ENCODE measurements at places on chromosomes 5 and 9.

GRCh38 chr9:71441266-71441665, 319.8 kb upstream of the TRPM3 start:
- no peak for DNase-seq

DNA sequence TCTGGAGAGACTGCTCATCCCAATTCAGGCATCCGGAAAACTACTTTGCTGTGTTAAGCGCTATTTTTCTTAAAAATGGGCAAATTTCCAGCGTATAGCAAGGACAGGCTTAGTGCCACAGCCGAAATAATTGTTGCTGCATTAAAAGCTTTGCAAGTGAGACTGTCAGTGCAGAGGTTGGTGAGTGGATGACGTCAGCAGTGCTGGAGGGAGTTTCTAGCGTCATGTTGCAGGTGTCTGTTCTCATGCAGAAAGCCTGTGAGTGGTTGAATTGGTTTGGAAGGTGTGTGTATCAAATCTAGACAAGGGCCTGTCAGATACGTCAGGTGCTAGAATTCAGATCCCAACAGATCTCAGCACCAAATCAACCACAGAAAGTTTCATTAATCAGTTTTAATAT, 204.4 kb downstream of the TRIO start:
- DNase-seq, result no peak

DNA sequence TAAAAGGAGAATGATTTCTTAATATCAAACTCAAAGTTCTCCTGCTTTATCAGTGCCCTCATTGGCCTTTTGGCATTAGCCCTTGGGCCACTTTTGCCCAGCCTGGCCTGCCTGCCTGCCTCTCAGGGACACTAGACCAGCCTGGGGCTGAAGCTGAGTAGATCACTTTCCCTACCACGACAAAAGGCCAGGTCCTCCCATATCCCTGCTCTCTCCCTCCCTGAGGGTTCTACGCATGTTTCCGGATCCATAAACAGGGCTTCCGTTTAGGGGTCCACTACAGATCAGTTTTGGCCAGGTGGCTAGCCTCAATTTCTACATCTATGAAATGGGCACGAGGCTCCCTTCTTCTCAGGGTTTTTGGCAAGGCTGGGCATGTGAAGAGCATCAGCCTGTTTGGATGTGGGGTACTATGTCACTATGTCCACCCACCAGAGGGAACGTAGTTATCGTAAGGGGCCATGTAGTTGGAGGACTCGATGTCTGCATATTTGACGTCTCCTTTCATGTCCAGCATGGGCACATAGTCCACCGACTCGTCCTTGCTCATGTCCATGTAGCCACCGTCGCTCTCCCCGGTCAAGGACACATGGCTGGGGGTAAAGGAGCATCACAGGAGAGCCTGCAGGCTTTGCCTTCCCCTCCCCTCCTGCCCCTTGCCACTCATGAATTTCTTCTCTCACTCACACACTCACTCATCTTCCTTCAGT, 34.0 kb downstream of the PDGFRB start:
- no peak for DNase-seq

DNA sequence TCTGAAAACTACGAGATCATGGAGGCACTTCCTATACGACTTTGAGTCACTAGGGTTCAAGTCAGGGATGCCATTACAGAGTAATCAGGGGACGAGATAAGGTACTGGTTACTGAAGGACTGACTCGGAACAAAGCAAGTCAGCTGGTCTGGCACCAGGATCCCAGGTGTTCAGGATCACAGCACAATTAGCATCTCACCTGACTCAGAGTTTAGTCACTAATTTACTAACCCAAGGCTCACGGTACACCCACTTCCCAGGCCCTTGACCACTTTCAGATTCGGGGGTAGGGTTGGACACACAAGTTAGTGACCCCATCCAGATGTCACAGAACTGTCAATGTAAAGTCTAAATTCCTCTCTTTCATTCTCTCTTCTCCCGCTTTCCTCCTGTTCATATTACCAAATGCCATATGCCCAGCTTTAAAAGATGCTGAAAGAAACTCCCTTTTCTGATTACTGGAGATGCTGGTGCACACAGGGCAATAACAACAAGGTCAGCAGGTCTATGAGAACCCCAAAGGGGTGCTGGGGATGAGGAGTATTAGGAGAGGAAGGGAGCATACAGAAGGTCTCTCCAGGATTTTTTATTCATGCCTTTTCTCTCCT, 657.8 kb downstream of the TLE1 start:
- no peak for DNase-seq

- DNase-seq, result no peak
Measured at GRCh38 chr5:83720836-83721537, at the start of gene HAPLN1. Gene HAPLN1, minus strand, starts transcription at chr5:83720855. Its CDS starts 47,332 bp downstream, at chr5:83673523.

DNA sequence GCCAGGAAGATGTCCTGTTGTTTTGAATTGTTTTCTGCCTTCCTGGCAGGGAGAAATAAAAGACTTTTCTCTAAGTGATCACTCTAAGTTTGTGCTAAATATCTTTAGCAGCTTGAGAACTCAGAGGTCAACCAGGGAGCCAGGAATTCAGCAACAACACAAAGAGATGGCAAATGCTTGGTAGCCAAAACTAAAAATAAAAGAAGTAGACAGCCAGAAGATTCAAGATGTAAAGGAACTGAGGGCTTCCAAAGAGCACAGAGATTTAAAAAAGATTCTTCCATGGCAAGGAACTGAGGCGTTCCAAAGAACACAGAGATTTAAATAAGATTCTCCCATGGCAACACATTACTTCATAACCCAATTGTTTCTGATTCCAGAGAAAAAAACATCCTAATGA, 9.6 kb downstream of the DNAH5 start:
- no peak for DNase-seq

DNA sequence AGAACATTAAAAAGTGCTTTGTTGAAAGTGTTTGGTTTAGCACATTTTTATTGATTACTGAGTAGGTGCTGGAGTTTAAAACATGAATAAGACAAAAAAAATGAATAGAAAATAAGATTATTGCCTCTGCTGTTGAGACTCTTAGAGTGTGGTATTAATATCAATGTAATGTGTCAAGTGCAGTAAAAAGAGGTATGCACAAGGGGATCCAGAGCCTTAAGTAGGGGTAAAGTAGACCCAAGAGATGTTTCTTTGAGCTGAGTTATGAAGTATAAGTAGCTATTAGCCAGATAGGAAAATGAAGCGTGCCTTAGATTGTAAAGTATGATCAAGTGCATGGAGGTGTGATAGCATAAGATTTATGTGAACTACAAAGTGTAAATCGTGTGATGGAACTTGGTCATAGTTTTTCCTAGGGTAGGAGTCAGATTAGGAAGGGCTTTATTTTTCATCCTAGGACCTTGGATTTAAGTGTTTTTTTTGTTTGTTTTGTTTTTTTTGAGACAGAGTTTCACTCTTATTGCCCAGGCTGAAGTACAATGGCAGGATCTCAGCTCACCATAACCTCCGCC, 45.2 kb downstream of the NSD1 start:
- no peak for DNase-seq

- no peak for DNase-seq
Measured at GRCh38 chr9:135962696-135963307, 1.6 kb upstream of the UBAC1 start.

GRCh38 chr5:86686046-86686445, 68.3 kb downstream of the COX7C start:
- no peak for DNase-seq

DNA sequence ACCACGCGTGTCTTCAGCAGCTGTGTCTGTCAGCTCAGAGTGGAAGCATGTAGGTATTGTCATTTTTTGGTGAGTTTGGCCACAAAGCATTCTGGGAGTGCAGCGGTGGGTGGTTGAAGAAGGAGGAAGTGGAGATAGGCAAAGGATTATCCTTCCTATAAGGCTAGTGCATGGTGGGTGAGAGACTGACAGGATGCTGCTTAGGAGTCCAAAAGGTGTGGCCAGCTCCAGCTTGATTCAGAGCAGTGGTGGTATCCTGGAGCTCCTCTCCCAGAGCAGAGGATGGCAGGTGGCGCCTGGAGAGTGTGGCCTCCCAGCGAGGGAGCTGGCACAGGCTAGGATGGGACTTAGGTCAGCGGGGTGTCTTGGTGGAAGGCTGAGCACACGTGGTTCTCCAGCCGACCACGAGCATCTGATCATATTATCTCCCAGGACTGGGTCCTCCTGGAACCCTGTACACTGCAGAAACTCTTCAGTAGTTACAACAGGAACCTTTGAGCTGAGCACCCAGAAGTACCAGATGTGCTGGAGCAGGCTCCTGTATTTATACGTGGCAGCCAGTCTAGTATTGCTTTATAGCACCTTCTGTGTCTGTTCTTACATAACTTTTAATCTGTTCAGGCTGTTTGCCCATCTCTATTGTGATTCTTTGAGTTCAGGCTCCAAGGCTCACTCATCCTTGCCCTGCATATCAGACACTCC, 29.6 kb downstream of the MAML1 start:
- no peak for DNase-seq

- DNase-seq, result no peak
Measured at GRCh38 chr9:123561046-123561445, 205.0 kb downstream of the CRB2 start.

- DNase-seq, result no peak
Measured at GRCh38 chr5:81519217-81519905, 125.4 kb upstream of the ACOT12 start.

DNA sequence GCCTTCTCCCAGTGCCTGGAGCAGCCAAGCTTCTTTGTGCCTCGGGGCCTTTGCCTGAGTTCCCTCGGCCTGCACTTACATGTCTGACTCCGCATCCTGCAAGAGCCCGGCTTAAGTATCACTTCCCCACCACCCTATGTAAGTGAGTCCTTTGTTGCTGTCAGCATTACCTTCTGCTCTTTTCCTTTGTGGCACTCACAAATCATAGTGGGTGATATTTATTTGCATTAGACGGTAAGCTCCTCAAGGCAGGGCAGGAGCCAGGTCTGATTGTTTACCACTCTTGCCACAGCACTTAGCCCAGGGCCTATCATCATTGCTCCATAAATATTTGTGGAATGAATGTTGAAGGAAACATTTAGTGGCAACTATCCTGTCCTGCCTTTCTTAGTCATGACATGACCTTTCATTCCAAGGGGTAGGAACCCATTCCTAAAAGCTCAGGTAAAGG, 4.8 kb downstream of the GM2A start:
- DNase-seq, result no peak

DNA sequence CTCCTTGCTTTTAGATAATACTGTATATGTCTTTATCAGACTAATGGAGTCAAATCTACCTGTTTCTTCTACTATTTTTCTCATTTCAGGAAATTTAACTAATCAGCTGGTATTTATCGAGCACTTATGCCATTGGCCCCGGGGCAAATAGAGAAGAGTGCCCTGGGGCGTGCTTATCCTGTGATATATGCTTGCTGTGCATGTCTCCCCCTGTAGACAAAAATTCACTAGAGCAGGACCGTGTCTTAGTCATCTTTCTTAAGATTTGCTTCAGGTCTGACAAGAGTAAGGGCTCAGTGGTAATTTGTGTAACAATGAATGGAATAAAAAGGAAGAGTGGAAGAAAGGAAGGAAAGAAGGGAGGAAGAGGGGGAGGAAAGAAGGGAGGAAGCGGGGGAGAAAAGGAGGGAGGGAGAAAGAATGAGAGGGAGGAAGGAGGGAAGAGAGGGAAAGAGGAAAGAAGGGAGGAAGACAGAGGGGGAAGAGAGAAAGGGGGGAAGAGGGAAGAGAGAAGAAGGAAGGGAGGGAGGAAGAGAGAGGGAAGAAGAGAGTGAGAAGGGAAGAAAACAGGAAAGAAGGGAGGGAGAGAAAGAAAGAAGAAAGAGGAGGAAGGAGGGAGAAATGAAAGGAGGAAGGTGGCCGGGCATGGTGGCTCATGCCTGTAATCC, 295.7 kb upstream of the PANK3 start:
- no peak for DNase-seq

- DNase-seq, result no peak
Measured at GRCh38 chr5:179314606-179315355, 30.5 kb downstream of the ADAMTS2 start.

DNA sequence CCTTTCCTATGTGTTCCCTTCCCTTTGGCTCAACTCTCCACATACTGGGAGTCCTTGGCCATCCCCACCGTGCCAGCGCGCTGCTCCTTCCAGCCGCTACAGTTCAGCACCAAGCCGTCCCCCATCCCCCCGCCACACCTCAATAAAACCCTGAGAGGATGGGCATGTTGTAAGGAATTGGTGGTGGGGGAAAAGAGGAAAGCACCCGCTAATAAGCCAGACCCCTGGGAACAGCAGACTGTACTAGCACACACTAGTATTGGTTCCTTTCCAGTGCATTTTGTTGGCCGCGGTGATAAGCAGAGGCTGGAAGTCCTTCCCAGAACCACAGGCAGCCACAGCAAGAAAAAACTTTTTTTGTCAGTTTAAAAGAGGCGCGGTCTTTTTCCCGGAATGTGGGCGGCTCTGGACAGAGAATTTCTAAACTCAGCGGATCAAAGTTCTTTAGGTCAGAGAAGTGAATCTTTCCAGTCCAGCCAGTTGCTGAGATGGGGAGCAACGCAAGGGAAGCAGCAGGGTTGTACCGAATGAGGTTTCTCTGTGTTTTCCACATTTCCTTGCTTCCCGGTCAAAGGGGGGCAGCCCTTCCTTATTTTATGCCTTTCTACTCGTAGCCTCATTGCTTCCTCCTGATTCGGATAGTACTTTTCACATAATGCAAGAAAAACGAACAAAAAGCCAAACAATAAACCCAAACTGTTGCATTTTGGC, 2.1 kb downstream of the CHSY3 start:
- no peak for DNase-seq

- DNase-seq, result no peak
Measured at GRCh38 chr5:53874409-53874808, 314.0 kb downstream of the NDUFS4 start.

- no peak for DNase-seq
Measured at GRCh38 chr9:121483049-121483448, 16.6 kb downstream of the GGTA1 start.
